ENCODE measurements at places on chromosomes 5 and 9. TPM values are rescaled to one million over a fixed set of nuclear protein-coding genes. Genes with fewer than 3 reads are reported as not detected.

The CORO2A gene
- total RNA-seq = 8.2 TPM

The IL33 gene
- not detected for total RNA-seq

The ANKRD34B gene
- total RNA-seq = not detected

The LHX6 gene
- not detected for total RNA-seq

The PCDHGA7 gene
- not detected for total RNA-seq

The GABRA1 gene
- total RNA-seq = not detected

The SLC4A9 gene
- total RNA-seq = 0.44 TPM

The CTXN3 gene
- not detected for total RNA-seq

The REEP2 gene
- total RNA-seq = 0.77 TPM

The MCTP1 gene
- not detected for total RNA-seq

The ADAMTS13 gene
- total RNA-seq = 3.0 TPM

The EPB41L4B gene
- total RNA-seq = not detected

The RELL2 gene
- 26.9 TPM for total RNA-seq

The SH3GL2 gene
- total RNA-seq = not detected

The SHISAL2B gene
- not detected for total RNA-seq

The SLC25A2 gene
- 0.52 TPM for total RNA-seq

The CAPSL gene
- not detected for total RNA-seq

The ZNG1F gene
- total RNA-seq = 7.2 TPM

The PRUNE2 gene
- 0.23 TPM for total RNA-seq

The IL3 gene
- total RNA-seq = 0.40 TPM

The SPATA31C1 gene
- not detected for total RNA-seq

The LAMC3 gene
- total RNA-seq = 0.27 TPM

The ZNF782 gene
- total RNA-seq = 4.1 TPM

The LEAP2 gene
- total RNA-seq = 3.8 TPM

The FOXE1 gene
- total RNA-seq = not detected

The BRD9 gene
- total RNA-seq = 59.1 TPM

The RANBP17 gene
- not detected for total RNA-seq

The ZDHHC11 gene
- 10.0 TPM for total RNA-seq

The SPATA9 gene
- total RNA-seq = not detected

The TCF7 gene
- total RNA-seq = 271 TPM

The SLC36A3 gene
- total RNA-seq = not detected

The C5orf15 gene
- 21.9 TPM for total RNA-seq

The QRFP gene
- not detected for total RNA-seq

The IRGM gene
- 2.2 TPM for total RNA-seq

The RNF14 gene
- total RNA-seq = 28.8 TPM

The LRRTM2 gene
- not detected for total RNA-seq

The SNAPC3 gene
- total RNA-seq = 28.0 TPM

Measured in activated CD4-positive, alpha-beta T cell treated with anti-CD3 and anti-CD28 coated beads, Interleukin-2, amount 10 ng/mL, durations not matched to agents 7 days and 5 days (primary cell).